Testis (tissue), 5 donors: ENCODE measurements at places on chromosomes 2 and 18. TPM values are rescaled to one million over a fixed set of nuclear protein-coding genes. Genes with fewer than 3 reads are reported as not detected.

STAT4 gene
- total RNA-seq = 36.4 TPM

SATB2 gene
- 15.1 TPM for total RNA-seq

DHRS9 gene
- 2.4 TPM for total RNA-seq

MC5R gene
- 0.31 TPM for total RNA-seq

SLC5A7 gene
- total RNA-seq = 0.16 TPM

GALNT1 gene
- 67.0 TPM for total RNA-seq

ERMN gene
- 1.6 TPM for total RNA-seq

RPIA gene
- 16.2 TPM for total RNA-seq

KIAA2012 gene
- 1.1 TPM for total RNA-seq

MEP1B gene
- total RNA-seq = 0.19 TPM

DNA sequence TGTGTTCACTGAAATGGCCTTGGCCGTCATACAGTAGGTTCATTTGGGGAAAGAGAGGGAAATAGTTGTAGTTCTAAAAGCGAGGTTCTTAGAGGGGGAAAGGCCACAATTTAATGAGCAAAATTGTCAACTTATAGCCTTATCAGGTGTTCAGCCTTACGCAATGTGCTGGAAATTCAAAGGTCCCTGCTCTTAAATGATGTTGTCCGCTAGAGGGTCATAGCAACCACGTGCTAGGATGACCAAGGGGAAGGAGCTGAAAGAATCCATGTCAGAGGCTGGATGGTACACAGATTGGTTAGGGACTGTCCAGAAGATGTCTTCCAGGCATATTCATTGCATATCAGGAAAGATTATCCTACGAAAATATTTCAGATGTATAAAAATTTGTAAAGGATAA lies 282.3 kb upstream of the MEX3C start:
- H3K4me3 ChIP-seq = no peak overlapping the region
- no peak overlapping the region for H3K27ac ChIP-seq
- no peaks in the 10 kb centered on the region for H3K27me3 ChIP-seq
- no peaks in the 10 kb centered on the region for H3K36me3 ChIP-seq
- no peaks in the 10 kb centered on the region for H3K4me1 ChIP-seq
- no peak for DNase-seq

- no peak overlapping the region for H3K4me3 ChIP-seq
- no peak overlapping the region for H3K27ac ChIP-seq
- H3K36me3 ChIP-seq = no peaks in the 10 kb centered on the region
- DNase-seq = no peak
- peaks cover 4% of the 10 kb centered on the region for H3K4me1 ChIP-seq
Observed at GRCh38 chr2:24885221-24886125, 34.6 kb downstream of the ADCY3 start.

GRCh38 chr2:20065885-20066602 lies 14.6 kb upstream of the LAPTM4A start:
- no peak overlapping the region for H3K27ac ChIP-seq
- peaks cover 7% of the 10 kb centered on the region for H3K4me1 ChIP-seq
- H3K36me3 ChIP-seq = no peaks in the 10 kb centered on the region

GRCh38 chr2:97911922-97912575 lies 83.7 kb downstream of the TMEM131 start:
- H3K27ac ChIP-seq = no peak overlapping the region
- H3K4me1 ChIP-seq = no peaks in the 10 kb centered on the region
- H3K4me3 ChIP-seq = no peak overlapping the region
- no peaks in the 10 kb centered on the region for H3K36me3 ChIP-seq

DNA sequence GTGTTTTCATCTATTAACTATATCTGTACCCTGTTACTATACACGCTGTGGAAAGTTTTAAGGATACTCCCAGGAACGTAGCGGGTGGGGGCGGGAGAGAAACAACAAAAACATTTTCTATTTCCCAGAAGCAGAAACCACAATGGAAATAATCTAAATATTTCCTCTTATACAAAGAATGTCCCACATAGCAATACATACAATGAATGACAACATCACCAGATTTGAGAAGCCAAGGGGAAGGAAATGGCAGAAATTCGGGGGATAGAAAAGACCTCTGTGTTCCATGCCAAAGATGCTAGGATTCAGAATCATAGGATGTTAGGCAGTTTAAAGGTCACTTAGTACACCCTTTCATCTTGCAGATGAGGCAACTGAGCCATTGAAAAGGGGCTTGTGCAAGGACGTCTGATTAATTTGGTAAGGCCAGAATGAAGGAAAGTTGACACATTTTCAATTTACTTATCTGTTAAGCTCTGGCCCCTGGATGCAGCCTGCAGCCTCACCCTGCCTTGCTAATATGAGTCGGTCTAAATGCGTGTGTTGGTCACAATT lies 41.1 kb upstream of the SCYGR1 start:
- no peaks in the 10 kb centered on the region for H3K36me3 ChIP-seq
- no peak for DNase-seq
- no peaks in the 10 kb centered on the region for H3K4me1 ChIP-seq
- no peak overlapping the region for H3K4me3 ChIP-seq

DNA sequence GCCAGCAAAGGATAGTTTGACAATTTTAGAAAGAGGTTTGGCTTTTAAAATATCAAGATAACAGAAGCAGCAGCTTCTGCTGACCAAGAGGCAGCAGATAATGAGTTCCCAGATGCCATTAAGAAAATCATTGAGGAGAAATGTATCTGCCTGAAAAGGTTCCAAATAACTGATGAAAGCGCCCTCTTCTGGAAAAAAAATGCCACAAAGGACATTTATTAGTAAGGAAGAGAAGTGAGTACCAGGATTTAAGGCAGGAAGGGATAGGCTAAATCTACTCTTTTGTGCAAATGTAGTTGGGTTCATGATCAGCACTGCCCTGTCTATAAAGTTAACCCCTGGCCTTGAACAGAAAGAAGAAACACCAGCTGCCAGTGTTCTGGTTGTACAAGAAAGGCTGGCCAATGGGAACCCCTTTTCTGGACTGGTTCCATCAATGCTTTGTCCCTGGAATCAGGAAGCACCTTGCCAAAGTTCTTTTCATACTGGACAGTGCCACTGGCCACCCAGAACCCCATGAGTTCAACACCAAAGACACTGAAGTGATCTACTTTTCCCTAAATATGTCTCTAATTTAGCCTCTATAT lies 40.6 kb downstream of the DHX57 start:
- no peaks in the 10 kb centered on the region for H3K36me3 ChIP-seq
- no peak overlapping the region for H3K27ac ChIP-seq
- no peak overlapping the region for H3K4me3 ChIP-seq
- no peak for DNase-seq
- no peaks in the 10 kb centered on the region for H3K4me1 ChIP-seq
- H3K27me3 ChIP-seq = no peaks in the 10 kb centered on the region

DNA sequence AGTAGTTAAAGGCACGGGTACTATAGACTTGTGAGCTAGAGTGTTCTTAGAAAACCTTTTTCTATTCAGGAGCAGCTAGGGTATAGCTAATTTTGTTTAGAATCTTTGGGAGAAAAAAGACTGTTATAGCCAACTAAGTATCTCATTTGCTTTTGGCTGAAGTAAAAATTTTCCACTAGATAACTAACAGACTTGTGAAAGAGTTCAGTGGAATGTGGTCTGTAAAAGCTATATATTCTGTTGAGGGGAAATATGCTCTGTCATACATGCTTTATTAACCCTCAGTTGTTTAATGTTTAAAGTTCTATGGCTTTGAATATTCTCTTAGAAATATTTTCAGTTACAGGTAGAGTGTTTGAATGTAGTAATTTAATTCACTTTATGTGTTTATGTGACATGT lies 49.7 kb downstream of the RIF1 start:
- no peaks in the 10 kb centered on the region for H3K4me1 ChIP-seq
- DNase-seq = no peak
- H3K36me3 ChIP-seq = no peaks in the 10 kb centered on the region
- no peak overlapping the region for H3K27ac ChIP-seq
- no peak overlapping the region for H3K4me3 ChIP-seq

DNA sequence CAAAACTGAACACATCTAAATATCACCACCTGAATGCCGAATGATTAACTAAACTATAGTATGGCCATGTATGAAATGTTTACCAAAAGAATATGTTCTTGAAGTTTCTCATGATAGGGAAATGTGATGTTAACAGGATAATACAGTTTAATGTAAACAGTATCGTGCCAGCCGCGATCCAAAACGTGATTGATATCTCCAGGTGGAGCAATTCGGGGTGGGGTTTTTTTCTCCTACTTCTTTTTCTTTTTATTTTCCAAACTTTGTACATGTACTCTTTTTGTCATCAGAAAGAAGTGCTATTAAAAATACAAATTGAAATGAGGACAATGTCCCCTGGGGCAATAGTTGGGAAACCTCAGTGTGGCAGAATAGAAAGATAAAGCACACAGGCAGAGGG lies 4.0 kb upstream of the BIN1 start:
- no peaks in the 10 kb centered on the region for H3K36me3 ChIP-seq
- no peak overlapping the region for H3K27ac ChIP-seq
- no peak overlapping the region for H3K4me3 ChIP-seq
- no peak for DNase-seq
- H3K27me3 ChIP-seq = no peaks in the 10 kb centered on the region

DNA sequence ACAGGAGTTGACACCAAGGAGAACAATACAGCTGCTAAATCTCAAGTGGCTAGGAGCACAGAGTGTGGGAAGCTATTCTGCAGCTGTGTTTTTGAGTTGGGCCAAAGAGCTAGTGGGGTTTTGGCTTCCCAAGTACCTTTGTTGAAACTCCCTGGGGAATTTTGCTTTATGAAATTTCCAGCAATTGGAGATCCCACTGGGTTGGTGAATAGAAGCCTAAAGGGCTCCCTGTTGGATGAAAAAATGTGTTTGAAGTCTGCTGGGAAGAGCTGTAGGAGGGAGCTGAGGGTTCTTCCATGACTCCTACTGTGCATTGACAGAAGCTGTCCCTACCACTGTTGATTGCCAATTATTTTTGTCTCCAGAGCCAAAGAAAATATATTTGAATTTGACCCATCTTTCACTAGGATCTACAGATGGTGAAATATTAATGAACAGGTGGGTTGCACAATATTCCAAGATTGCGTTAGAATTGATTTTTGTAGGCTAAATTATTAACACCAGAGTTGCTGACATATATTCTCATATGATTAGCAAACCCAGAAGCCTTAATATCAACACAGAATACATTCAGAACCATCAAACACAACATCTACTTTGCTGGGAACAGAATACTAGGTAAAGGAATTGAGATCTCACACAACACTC lies 95.4 kb upstream of the CYP1B1 start:
- no peaks in the 10 kb centered on the region for H3K36me3 ChIP-seq
- no peaks in the 10 kb centered on the region for H3K27me3 ChIP-seq

- DNase-seq = no peak
- H3K4me3 ChIP-seq = no peak overlapping the region
- no peaks in the 10 kb centered on the region for H3K4me1 ChIP-seq
- no peaks in the 10 kb centered on the region for H3K27me3 ChIP-seq
- H3K27ac ChIP-seq = no peak overlapping the region
Observed at GRCh38 chr18:78150590-78150989, 829.0 kb upstream of the SALL3 start.

GRCh38 chr2:31877008-31877407 lies 133.8 kb downstream of the MEMO1 start:
- no peak overlapping the region for H3K4me3 ChIP-seq
- DNase-seq = no peak
- H3K36me3 ChIP-seq = no peaks in the 10 kb centered on the region
- no peak overlapping the region for H3K27ac ChIP-seq

- H3K4me1 ChIP-seq = peaks cover 10% of the 10 kb centered on the region
- no peak overlapping the region for H3K27ac ChIP-seq
- no peaks in the 10 kb centered on the region for H3K27me3 ChIP-seq
- H3K36me3 ChIP-seq = no peaks in the 10 kb centered on the region
- DNase-seq = no peak
- no peak overlapping the region for H3K4me3 ChIP-seq
Observed at GRCh38 chr2:218010984-218011652, 8.3 kb upstream of the TNS1 start.

GRCh38 chr2:182766626-182767025 lies 50.6 kb downstream of the DNAJC10 start:
- H3K27ac ChIP-seq = no peak overlapping the region
- DNase-seq = no peak
- H3K36me3 ChIP-seq = no peaks in the 10 kb centered on the region

GRCh38 chr2:118046634-118047210 lies 32.9 kb upstream of the CCDC93 start:
- no peaks in the 10 kb centered on the region for H3K36me3 ChIP-seq
- H3K4me3 ChIP-seq = no peak overlapping the region
- no peak overlapping the region for H3K27ac ChIP-seq

- no peak for DNase-seq
- no peaks in the 10 kb centered on the region for H3K27me3 ChIP-seq
- H3K27ac ChIP-seq = no peak overlapping the region
Observed at GRCh38 chr18:40292985-40293710, 1661.9 kb upstream of the PIK3C3 start.

- no peaks in the 10 kb centered on the region for H3K36me3 ChIP-seq
- no peaks in the 10 kb centered on the region for H3K27me3 ChIP-seq
- H3K4me1 ChIP-seq = no peaks in the 10 kb centered on the region
- H3K4me3 ChIP-seq = no peak overlapping the region
- no peak for DNase-seq
Observed at GRCh38 chr18:50080932-50081560, 113.9 kb downstream of the MYO5B start.

DNA sequence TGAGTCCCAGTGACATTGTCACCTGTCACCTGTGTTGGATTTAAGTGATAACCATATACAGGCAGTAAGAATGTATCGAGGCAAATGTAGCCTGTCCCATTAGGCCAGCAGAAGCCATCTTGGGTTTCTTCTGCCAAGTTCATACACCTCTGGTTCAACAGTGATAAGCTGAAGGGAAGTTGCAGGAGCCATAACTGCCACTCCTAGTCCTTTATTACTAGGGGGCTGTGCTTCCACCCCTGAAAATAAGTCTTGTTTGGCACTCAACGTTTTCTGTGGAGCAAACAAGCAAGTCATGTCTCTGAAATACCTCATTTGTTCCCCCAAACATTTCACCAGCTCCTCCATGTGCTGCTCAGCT lies 58.1 kb upstream of the ALPP start:
- no peaks in the 10 kb centered on the region for H3K36me3 ChIP-seq
- no peak for DNase-seq
- no peak overlapping the region for H3K27ac ChIP-seq

DNA sequence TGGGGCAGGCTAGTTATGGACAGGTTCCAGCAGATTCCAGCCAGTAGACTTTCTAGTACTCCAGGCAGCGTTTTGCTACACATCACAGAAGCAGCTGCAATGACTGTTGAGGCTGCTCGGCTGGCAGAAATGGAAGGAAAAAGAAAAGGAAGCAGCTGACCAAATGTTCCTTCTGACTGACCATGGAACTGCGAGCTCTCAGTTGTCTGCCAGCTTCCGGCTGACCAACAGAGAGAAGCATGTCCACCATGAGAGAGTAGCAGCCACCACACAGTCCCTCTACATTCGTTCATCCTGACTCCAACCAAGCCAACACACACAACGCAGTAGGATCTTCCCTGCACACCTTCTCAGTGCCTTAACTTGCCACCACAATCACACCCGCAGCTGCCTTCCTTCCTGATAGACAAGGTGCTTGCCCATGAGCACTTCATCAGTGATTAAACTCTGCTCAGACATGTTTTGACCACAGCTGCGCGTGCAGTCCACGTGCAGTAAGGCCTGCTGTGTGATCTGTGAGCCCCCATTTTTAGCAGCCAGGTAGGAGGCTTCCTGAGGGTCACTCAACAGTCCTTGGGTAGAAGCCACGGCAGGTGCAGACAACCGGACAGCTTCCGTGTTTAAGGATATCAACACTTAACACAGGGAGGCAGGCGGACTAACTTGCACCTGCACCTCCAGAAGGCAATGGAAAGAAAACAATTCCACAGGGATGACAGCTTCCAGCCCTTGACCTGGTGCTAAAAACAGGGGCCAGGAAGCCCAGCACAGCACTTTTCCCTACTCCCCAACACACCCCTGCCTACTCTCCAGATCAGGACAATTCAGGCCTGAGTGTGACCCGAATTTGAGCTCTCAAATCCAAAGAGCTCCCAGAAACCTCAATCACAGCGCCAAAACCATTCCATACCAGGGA lies 996 bp downstream of the TGFBRAP1 start:
- no peaks in the 10 kb centered on the region for H3K4me1 ChIP-seq
- DNase-seq = peak; percentile 36
- peak overlapping the region; percentile 41 for H3K27ac ChIP-seq
- no peaks in the 10 kb centered on the region for H3K27me3 ChIP-seq
- H3K4me3 ChIP-seq = peak overlapping the region; percentile 73
- H3K36me3 ChIP-seq = no peaks in the 10 kb centered on the region
